ENCODE measurements at places on chromosomes 5 and 9. TPM values are rescaled to one million over a fixed set of nuclear protein-coding genes. Genes with fewer than 3 reads are reported as not detected.

The LOX gene
- total RNA-seq: 98.2 TPM

The RETREG1 gene
- total RNA-seq: 24.6 TPM

The GRAMD2B gene
- total RNA-seq: 32.5 TPM

The UBTD2 gene
- 51.7 TPM for total RNA-seq

The PCDHA6 gene
- total RNA-seq: 3.4 TPM

The XPA gene
- 7.7 TPM for total RNA-seq

The CDHR2 gene
- total RNA-seq: 24.8 TPM

The IL5 gene
- total RNA-seq: not detected

The CDX1 gene
- total RNA-seq: 54.6 TPM

The RNF183 gene
- total RNA-seq: 0.43 TPM

The LURAP1L gene
- 40.2 TPM for total RNA-seq

The SLC34A1 gene
- not detected for total RNA-seq

The TBC1D2 gene
- 26.7 TPM for total RNA-seq

DNA sequence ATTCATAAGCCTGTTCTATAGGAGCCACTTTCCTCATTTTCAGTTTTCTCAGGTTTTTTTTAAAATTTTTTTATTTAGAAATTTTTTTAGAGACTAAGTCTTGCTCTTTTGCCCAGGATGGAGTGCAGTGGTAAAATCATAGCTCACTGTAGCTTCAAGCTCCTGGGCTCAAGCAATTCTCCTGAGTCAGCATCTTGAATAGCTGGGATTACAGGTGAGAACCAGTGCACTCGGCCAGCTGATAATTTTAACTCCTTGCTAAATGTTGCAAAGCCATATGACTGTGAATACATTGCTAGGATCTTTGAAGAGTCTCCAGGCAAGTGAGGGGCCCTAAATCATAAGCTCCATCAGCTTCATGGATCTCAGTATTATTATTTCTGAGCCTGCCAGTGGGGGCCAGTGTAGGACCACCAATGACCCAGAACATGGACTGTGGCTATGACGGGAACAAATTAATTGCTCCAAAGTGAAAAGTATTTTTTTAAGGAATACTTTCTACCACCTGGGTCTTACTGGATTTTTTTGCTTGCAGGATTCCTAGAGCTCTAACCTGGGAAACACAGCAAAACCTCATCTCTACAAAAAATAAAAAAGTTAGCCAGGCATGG is 5.7 kb upstream of the GAPVD1 start:
- DNase-seq: peak; percentile 38

DNA sequence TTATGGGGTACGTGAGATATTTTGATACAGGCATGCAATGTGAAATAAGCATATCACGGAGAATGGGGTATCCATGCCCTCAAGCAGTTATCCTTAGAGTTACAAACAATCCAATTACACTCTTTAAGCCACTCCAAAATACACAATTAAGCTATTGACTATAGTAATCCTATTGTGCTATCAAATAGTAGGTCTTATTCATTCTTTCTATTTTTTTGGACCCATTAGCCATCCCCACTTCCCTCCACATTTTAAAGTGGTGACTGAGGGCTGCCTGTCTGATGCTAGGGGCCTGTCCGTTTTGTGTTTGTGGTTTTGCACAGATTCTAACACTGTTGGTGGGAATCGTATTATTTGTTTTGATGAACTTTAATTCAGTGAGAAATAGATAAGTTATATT is 129.7 kb upstream of the DHFR start:
- no peak for DNase-seq

- DNase-seq: no peak
Measured at GRCh38 chr9:4313144-4313543, 13.3 kb upstream of the GLIS3 start.

DNA sequence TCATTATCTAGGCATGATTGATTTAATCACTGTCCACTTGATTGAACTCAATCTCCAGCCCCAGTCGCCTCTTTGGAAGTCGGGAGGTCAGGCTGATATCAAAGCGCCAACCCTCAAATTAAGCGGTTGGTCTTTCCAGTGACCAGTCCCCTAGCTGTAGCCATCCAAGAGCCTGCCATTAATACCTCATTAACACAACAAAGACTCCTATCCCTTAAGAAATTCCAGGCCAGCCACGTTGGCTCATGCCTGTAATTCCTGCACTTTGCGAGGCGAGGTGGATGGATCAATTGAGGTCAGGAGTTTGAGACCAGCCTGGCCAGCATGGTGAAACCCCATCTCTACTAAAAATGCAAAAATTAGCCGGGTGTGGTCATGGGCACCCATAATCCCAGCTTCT is 27.4 kb upstream of the GCNT1 start:
- DNase-seq: no peak

DNA sequence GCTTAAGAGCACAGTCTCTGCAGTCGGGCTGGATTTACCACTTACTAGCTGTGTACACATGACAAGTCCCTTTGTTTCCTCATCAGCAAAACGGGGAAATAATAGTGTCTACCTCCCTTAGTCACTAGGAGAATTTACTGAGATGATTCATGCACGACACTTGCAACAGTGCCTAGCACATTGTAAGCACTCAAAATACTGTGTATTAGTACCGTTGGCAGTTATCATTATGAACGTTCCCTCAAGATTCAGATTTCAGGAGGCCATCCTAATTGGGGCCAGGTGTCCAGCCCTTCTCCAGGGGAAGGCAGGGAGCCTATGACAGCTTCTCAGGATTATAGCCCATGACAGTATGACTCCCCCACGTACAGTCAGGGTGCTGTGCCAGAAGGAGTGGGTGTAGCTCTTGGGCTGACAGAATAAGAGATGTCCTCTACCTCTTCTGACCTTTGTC is 164.3 kb downstream of the DOCK2 start:
- peak; percentile 22 for DNase-seq

- DNase-seq: no peak
Measured at GRCh38 chr9:115880221-115880885, 273.2 kb upstream of the PAPPA start.

- peak; percentile 44 for DNase-seq
Measured at GRCh38 chr5:157130925-157131324, 11.7 kb downstream of the MED7 start.

GRCh38 chr5:139243425-139243970 is 45.3 kb upstream of the SIL1 start:
- no peak for DNase-seq

DNA sequence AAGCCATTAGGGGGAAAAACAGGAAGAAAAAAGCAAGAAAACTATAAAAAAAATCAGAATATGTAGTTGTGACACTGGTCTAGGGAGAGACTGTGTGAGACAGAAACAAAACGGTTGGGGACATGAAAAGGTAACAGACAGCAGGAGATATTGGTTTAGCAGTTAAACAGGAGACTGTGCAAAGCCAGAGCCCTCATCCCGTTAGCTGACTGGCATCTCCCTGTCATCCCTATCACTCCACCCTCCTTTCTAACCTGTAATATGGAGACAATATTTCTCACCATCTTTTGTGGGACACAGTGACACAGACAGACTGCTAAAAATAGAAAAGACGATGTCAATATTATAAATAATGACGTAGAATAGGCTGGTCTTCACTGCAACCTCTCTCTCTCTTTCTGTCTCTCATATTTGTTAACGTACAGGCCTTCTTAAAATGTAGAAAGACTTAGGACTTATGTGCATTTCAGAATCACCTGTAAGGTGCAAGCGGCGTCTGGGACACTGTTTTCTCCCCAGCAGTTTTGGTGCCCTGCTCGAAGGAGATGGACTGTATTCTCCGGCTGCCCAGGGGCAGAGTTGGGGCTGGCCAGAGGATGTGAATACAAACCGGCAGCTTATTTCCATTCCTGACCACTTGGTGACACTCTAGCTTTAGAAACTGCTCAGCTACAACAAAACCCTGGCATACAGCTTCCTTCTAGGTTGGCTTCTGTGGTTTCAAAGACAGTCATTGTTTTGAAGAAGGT is 190.6 kb downstream of the MAT2B start:
- DNase-seq: peak; percentile 76

GRCh38 chr9:83977196-83977595 is 2.8 kb downstream of the HNRNPK start:
- no peak for DNase-seq

GRCh38 chr9:116576386-116576785 is 110.7 kb upstream of the TRIM32 start:
- DNase-seq: no peak

GRCh38 chr5:111859031-111859430 is 102.0 kb upstream of the NREP start:
- no peak for DNase-seq

DNA sequence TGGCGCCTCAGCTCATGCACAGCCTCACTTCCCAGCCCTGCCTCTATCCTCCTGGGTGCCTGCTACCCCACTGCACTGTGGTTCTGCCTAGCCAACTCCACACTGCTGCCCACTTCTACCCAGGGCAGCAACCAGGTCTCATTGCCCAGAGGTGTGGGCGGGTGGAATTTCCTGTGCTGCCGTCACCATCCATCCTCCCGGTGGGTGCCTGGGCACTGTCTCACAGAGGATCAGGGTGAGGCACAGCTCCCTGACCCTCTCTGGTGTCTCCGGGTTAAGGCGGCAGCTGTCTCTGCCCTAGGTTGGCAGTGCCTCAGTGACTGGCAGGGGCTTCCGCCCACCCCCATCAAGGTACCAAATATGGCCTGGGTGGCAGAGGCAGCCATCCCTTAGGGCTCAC is 4.3 kb upstream of the MTMR12 start:
- DNase-seq: no peak

- no peak for DNase-seq
Measured at GRCh38 chr5:80170117-80170535, 85.7 kb downstream of the SERINC5 start.

- no peak for DNase-seq
Measured at GRCh38 chr9:35760651-35761050, 6.6 kb upstream of the MSMP start.

DNA sequence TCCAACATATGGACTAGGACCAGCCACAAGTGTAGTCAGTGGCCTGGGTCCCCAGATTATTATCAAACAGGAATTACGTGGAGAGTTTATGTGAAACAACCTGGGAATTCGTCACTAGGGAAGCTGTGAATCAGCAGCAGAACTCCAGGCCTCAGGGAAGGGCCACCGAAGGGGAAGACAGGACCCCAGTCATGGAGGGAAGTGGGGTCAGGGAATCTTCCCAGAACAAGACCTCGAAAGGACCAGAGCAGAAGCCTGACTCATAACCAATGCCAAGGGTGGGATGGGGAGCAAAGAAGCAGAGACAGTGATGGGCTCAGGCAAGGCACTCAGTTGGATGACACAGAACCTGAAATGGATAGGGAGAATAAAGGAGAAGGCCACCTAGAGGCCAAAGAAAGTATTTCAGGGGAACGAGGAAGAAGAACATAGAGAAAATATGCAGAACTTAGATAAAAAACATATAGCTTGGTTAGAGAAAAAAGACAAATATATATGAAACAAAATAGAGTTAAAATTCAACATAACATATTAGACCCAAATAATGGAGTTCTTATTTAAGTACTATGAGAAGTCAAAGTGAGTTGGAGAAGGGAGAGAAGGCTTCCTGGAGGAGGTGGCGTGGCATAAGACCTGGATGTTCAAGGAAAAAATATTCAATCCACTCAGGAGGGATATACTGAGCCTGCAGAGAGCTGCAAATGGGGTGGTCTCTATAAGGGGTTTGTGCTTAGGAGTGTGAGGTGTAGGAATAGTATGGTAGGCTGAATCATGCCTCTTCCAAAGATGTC is 66.7 kb upstream of the CAST start:
- DNase-seq: no peak

DNA sequence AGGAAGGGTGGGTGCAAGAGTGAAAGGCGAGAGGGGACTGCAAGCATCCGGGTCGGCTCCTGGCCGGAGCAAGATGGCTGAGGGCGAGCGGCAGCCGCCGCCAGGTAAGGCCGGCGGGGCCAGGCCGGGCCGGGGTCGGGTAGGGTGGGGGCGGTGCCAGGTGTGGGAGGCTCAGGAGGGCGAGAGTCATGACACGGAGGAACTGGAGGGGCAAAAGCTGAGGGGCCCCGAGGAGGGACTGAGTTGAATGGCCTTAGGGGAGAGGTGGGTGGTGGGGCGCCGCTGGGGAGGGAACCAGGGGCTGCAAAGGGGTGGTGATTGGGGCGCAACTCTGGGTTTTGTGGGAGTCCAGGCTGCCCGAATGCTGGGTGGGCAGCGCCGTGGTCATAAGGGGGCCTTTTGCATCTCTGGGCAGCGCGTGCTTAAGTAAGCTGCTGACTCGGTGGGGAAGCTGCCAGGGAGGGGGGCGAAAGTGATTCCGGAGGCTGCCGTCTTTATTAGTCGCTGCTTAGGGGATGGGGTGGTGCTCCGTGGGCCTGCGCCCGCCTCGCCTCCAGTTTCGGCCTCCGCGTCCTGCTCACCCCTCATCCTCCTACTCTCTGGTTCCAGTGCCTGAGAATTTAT is 425 bp downstream of the PTPA start:
- DNase-seq: peak; percentile 60

DNA sequence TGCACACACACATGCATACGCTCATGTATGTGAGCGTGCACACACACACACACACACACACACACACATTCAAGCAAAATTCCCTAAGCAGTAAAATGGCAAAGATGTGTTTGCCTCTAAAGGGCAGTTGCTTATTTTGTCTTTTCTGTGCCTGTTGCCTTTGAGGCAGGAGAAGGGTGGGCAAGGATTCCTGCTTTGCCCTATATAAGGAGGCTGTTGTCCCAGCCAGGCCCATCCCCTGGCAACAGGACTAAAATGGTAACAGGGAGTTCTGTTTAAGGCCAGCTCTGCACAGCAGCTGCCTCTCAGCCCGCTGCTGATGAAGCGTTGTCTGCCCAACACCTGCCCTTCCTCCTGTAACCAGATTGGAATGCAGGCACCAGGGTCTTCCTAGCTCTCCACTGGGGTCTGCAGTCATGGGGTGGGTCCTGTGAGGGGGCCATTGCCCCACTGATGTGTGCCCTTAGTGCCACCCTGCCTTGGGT is 64.4 kb downstream of the PPARGC1B start:
- DNase-seq: no peak

DNA sequence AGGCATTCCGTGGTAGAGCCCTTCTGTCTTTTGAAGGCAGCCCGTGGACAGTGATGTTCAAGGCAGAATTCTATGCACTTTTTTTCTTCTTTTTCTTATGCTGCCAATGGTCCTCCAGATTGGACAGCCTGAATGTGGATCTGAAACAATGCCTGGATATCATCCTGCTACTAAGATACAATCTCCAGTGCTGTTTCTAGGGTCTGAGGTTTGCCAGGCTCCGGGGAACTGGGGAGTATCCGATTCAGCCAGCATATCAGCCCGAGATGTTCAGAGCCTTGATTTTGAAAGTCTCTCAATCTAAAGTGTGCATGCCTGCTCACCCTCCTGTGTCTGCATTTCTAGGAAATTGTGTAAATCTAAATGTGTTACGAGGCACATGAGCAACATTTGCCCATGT is 103.8 kb upstream of the WWC1 start:
- DNase-seq: no peak
